Smooth muscle cell of the coronary artery (primary cell): ENCODE measurements at places on chromosomes 16 and 17. TPM values are rescaled to one million over a fixed set of nuclear protein-coding genes. Genes with fewer than 3 reads are reported as not detected.

HYDIN gene
- total RNA-seq, result 0.08 and 0.12 TPM in 2 replicates

UBTF gene
- total RNA-seq, result 39.5 and 45.2 TPM in 2 replicates

NOD2 gene
- 0.30 and 0.59 TPM in 2 replicates for total RNA-seq

CCL1 gene
- not detected in 2 replicates for total RNA-seq

ADCY9 gene
- total RNA-seq, result 9.0 and 14.4 TPM in 2 replicates

HIGD1B gene
- not detected in 2 replicates for total RNA-seq

FOXN1 gene
- total RNA-seq, result not detected in 2 replicates

NUP85 gene
- 24.6 and 28.5 TPM in 2 replicates for total RNA-seq

WFDC1 gene
- 0.45 and 0.47 TPM in 2 replicates for total RNA-seq

CD7 gene
- total RNA-seq, result not detected in 2 replicates

KRTAP9-4 gene
- total RNA-seq, result not detected in 2 replicates

HBQ1 gene
- not detected in 2 replicates for total RNA-seq

ZFPM1 gene
- 0.59 and 4.0 TPM in 2 replicates for total RNA-seq

KRTAP9-2 gene
- not detected in 2 replicates for total RNA-seq

MT1M gene
- total RNA-seq, result 2.0 and 9.5 TPM in 2 replicates
